T47D (cell line): ENCODE measurements at places on chromosomes 6 and 20.
A peak's percentile ranks its signal among the peaks of the same experiment; 100 is the strongest.

- no peak for DNase-seq
Measured at GRCh38 chr20:19737025-19737424, 21.0 kb upstream of the RIN2 start.

DNA sequence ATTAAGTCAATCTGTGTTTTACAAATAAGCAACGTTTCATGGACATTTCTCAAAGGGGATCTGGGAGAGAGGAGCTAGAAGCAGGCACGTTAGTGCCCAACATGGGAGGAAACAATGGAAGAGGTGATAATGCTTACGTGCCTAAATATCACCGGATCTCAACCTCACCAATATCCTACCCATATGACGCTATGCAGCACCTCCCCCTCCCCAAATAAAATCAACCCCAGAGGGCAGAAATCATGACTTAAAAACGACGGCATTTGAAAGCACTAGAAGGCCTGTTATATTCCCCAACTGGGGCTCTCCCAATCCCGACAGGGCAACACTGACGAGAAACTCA lies 425 bp downstream of the HBS1L start:
- DNase-seq = no peak

- DNase-seq = no peak
Measured at GRCh38 chr6:13228264-13229204, 99.8 kb downstream of the TBC1D7 start.

DNA sequence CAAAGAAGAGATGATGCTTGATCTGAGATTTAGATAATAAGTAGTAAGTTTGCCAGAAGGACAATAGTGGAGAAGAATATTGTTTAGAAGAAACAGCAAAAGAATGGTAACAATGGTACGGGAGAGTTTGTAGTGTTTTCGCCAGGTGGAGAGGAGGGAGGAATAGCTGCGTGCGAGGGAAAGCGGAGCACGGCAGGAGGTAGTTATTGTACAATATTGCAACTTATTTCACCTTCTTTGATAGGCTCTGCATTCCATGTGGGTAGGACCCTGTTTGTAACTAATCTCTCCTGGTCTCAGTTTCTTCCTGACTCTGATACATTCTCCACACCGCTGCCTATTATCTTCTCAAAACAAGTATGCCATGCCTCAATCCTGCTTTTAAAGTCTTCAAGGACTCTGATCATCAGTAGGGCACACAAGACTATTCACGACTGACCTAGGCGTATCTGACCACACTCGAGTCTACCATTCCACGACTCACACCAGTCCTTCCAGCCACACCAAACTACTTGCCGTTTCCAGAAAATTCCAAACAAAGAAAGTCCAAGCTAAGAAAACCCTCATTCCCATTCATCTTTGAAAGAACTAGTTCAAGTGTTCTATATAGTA lies 1.1 kb downstream of the PPIL4 start:
- DNase-seq = no peak

- DNase-seq = no peak
Measured at GRCh38 chr6:53347921-53348370, 804 bp downstream of the ELOVL5 start.

DNA sequence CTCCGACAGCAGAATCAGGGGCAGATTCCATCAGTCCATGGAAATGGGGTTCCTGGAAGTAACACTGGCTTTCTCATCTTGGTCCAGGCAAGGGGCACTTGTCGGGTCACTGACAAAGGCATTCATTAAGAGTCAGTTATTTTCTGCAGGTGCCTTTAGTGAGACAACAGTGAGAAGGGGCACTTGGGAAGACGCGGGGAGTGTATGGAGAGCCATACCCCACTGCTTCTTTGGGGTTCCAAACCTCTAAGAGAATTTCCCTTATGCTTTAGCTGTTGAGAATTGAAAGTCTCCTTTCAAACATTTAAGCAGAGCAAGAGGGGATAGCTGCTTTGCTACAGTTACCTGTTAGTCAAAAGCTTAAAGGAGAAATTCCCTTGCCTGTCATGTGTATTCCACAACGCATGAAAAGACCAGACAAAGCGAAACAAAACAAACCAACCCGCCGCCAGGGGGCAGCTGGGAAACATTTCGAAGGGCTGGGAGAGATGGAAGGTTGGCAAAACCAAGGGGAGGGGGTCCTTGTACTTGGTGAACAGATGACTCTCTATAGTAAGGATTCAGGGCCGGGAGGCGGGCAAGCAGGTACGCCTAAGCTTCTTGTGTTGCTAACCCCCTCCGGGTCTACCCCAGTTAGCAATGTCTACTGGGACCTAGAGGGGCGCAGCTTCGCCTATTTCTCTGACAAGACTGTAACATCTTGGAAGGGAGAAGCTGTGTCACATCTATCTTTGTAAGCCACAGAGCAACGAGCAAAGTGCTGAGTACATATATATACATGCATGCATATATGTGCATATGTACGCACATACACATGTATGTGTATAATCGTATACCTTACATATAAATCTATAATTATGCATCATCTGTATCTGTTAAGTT lies 474.9 kb upstream of the AGPAT4 start:
- peak; percentile 66 for DNase-seq

GRCh38 chr20:39547546-39548408 lies 585.6 kb downstream of the DHX35 start:
- DNase-seq = no peak

DNA sequence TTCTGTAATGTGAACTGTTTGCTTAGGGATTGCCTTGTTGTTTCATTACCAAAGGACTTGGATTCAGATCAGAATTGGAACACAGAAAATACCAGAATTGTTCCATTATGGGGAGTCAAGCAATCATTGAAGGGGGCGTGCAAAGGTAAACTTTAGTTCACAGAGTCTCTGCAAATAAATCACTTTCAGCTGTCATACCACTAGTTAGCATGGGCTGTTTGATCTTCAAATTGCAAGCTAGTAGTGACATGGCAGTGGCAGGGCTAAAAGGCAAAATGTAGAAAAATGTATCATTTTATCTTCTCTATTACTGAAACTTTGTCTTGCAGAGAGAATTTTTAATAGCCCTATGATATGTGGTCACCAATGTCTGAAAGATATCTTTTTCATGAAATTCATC lies 483.2 kb upstream of the NRSN1 start:
- DNase-seq = no peak

GRCh38 chr20:24766143-24766527 lies 182.9 kb upstream of the CST7 start:
- DNase-seq = no peak

GRCh38 chr6:138593909-138594757 lies 94.8 kb upstream of the NHSL1 start:
- DNase-seq = no peak

- peak; percentile 84 for DNase-seq
Measured at GRCh38 chr6:101396548-101397173, 3.2 kb downstream of the GRIK2 start.

- DNase-seq = no peak
Measured at GRCh38 chr6:3421143-3421542, 35.7 kb downstream of the SLC22A23 start.
